Fibroblast of skin of scalp (primary cell): ENCODE measurements at places on chromosomes 5 and 9.

DNA sequence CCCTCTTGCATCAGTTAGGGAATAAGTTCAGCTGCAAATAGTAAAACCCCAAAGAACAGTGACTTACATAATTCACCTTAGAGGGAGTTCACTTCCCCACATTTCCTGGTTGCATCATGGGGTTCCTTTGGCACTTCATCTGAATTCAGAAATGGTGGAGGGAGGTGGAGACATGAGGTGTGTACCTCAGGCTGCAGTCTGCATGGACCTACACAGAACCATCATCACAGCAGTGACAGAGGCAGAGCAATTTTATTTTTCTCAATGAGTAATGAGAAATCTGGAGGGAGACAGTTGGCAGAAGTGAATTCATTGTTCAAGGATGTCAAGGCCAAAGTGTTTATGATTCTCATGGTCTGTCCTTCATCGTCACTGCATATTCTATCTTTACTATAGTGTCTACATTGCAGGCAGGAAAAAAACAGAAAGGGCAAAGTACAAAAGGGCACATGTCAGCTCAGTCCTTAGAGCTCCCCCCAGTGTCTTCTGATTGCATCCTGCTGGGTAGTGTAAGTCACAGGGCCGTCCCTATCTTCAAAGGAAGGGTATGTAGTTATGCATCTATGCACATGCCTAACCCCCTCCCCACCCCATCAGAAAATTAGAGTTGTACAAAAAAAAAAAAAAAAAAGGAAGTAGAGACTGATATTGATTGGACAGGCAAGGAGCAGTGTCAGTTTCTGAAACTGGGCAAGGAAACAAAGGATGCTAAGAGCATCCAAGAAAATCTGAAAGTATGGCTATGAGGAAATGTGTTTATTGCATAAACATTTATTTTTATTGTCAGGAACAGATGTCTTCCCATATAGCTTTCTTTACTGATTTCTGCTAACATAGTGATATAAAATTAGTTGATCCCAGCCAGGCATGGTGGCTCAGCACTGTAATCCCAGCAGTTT is 132.7 kb upstream of the APC start:
- DNase-seq, result no peak

DNA sequence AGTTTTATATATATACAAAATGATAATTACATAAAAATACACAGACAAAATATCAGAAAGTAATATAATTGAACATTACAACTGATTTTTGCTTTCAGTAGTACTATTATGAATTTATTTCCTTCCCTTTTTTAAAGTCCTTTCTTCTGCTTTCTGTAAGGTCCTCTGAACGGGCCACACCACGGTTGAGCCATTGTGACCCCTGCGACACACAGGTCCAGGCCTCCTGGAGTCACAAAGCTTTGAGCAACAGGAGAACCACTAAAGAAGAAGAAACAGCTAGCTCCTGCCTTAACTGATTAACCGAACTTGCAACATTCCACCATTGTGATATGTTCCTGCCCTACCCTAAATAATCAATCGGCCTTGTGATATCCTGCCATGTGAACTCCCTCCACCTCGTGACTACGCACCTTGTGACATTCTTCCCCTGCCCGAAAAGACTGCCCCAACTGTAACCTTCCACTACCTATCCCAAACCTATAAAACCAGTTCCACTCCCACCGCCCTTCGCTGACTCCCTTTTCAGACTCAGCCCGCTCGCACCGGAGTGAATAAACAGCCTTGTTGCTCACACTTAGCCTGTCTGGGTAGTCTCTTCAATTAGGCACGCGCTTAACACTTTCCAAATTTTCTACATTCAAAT is 375.0 kb upstream of the RFX3 start:
- no peak for DNase-seq

DNA sequence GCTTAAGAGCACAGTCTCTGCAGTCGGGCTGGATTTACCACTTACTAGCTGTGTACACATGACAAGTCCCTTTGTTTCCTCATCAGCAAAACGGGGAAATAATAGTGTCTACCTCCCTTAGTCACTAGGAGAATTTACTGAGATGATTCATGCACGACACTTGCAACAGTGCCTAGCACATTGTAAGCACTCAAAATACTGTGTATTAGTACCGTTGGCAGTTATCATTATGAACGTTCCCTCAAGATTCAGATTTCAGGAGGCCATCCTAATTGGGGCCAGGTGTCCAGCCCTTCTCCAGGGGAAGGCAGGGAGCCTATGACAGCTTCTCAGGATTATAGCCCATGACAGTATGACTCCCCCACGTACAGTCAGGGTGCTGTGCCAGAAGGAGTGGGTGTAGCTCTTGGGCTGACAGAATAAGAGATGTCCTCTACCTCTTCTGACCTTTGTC is 164.3 kb downstream of the DOCK2 start:
- peak; percentile 25 for DNase-seq

GRCh38 chr9:132020820-132021510 is 58.7 kb downstream of the MED27 start:
- no peak for DNase-seq

DNA sequence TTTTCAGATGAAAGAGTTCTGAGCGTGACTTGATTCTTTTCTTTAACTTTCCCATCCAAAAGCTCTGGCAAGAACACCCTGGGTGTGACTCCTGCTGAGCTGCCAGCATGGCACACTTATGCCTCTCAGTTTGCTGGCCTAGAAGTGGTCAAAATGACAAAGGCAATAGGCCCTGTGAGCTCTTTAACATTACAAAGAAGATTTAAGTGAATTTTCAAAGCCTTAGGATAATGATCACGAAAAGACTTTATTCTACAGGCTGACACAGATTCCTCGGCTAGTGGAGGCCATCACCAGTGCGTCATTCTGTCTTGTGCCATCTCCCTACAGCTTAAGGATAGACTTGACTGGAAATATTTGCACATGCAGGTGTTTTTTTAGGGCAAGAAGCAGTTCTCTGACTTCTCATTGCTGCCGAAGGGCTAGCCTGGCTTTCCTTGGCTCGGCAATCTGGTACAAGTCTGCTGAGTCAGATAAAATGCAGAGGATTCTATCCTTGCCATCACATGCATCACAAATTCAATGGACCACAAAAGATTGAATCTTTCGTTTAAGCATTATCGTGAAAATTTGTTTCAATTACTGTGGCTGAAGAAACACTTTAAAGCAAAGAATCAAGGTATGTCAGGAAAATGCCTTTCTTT is 311.5 kb downstream of the COX7C start:
- no peak for DNase-seq

GRCh38 chr5:150568663-150569062 is 60.7 kb downstream of the NDST1 start:
- DNase-seq, result no peak

GRCh38 chr5:18526792-18527405 is 892.6 kb downstream of the TAF11L14 start:
- DNase-seq, result no peak
